Caudate nucleus (tissue), 63 donors: ENCODE measurements at places on chromosomes 12 and 14.

DNA sequence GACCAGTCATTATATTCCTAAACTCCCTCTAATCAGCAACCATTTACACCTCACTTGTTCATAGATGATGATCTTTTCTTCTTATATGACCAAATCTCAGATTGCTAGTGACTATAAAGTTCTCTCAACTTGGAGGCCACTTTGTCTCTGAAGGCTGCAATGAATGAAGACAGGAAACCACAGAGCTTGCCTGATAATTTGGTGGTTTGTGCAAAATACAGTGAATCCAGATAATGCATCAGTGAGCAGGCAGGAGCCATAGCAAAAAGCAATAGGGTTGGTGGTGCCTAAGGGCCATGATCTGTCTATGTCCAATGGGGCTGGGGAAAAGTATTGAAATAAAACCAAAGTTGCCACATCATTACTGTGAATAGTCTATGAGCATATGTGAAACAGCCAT, 123.8 kb upstream of the LRFN5 start:
- DNase-seq: no peak

- no peak for DNase-seq
These were observed 28.7 kb downstream of the AICDA start for GRCh38 chr12:8584004-8584403.

GRCh38 chr14:52960627-52961026, 9.8 kb upstream of the FERMT2 start:
- DNase-seq: no peak

GRCh38 chr14:31336646-31337045, 83.7 kb downstream of the HEATR5A start:
- DNase-seq: no peak

- no peak for DNase-seq
These were observed 5.3 kb downstream of the DYRK4 start for GRCh38 chr12:4567073-4567881.

DNA sequence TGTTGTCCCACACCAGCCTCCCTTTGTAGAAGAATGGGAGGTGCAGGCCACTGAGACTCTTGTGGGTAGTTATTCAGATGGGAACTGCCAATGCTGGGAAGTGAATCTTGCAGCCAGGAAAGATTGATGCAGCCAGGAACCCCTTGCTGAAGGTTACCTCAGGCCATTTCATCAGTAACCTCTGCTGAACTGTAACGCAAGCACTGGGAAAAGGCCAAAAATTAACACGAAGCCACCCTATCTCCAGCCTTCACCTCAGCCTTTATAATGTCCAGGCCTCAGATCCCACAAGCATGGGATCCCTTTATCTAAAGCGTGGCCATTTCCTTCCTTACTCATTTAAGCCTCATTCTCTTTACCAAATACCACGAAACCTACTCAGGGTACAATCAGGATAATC, 211.1 kb downstream of the SPTSSA start:
- no peak for DNase-seq

DNA sequence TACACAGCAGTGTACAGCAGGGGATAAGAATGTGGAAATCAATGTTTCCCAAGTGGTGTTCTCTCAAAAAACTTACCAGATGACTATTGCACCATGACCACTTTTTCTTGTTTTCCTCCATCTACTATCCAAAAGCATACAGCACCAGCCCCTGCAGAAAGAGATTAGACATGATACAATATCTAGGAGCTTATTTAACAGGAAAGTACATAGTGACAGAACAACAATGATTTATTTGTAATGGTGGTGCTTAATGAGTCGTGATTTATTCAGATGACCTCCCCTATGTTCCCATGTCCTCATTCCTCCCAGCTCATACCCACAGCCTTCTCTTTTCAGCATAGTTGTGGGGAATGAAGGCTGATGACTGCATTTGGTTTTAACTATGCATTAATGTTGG, 413.6 kb downstream of the BTG1 start:
- no peak for DNase-seq

DNA sequence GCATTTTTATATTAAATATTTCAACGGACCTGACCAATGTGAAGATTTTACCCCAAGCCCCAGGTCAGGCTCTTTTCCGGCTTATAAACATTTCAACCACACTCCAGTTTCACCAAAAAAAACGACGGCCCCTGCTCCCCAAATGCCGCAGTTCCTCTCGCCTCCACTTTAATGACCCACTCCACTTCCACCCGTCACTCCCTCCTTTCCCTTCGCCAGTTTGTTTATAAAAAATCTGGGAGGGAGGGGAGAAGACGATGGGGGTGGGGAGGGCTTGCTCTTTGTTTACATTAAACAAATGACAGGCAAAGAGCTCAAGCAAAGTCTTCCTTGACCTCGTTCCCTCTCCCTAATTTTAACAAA, 5.4 kb downstream of the SIX6 start:
- DNase-seq: no peak

DNA sequence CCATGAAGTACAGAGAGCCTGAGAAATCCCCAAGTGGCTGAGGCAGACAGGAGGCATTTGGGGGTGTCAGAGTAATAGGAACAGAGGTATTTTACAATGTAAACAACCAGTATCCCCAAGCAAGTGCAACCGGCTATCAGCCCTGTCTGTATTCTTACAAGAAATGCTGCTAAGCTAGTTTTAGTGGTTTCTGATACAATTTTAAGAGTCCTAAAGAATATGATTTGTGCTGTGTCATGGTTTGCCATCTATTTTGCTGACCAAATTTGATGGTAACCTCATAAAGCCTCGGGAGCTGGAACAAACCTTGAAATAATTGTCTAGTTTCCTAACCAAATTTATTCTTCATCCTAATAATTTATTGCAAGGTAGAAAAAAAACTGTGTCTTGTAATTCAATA, 46.7 kb upstream of the EGLN3 start:
- no peak for DNase-seq

DNA sequence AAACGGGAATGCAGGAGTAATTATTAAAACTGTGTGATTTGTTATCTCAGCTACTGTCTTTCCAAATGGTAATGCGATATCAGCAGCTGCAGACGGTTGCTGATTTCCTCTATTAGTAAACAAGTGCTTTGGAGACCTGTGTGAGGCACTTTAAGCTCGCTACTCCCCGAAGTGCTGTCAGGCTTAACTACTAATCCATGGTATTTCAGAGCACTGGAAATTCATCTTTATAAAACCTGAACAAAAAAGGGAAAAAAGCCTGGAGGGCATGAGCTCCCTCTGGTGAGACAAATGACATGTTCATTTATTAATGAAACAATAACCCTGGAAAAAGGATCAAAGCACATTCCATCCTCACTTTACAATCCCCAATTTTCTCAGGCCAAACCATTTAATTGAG, 143.6 kb upstream of the OTX2 start:
- DNase-seq: no peak

- no peak for DNase-seq
These were observed 1145.4 kb upstream of the TMEM132C start for GRCh38 chr12:127121494-127122084.

DNA sequence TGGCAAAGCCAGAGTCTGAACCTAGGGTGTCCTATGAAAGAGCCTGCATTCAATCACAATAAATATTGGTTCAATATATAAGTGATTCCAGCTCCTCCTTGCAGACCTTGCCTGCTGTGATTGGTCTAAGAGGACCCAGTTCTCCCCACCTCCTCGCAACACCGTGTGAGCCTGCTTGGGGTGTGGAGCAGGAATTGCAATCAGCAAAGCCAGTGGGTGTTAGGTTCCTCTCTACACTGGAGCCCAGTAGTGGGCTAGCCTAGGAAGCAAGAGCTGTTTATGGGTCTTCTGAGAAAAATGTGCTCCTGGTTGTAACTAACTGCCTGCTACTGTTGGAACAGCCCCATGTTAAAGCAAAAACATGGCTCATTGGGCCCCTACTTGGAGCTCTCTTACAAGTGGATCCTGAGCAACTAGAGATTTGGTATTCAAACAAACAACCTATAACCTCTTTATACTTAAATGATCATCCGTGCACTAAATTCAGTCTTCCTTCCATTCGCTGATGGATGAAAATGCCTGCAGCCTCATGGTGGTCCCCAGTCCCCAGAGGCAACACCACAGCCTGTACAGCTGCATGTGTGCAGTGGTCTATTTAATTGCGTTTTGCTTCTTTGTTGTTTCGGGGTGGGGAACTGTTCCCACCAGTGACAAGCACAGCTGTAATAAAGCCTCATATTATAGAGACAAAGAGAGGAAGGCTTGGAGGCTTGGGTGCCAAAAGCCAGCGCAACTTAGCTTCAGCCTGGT, 3.7 kb upstream of the SELPLG start:
- no peak for DNase-seq

GRCh38 chr12:92702754-92703679, at the start of gene PLEKHG7:
PLEKHG7 (plus strand) TSS chr12:92702989; CDS start chr12:92706632, 3,643 bp downstream.
- DNase-seq: no peak

DNA sequence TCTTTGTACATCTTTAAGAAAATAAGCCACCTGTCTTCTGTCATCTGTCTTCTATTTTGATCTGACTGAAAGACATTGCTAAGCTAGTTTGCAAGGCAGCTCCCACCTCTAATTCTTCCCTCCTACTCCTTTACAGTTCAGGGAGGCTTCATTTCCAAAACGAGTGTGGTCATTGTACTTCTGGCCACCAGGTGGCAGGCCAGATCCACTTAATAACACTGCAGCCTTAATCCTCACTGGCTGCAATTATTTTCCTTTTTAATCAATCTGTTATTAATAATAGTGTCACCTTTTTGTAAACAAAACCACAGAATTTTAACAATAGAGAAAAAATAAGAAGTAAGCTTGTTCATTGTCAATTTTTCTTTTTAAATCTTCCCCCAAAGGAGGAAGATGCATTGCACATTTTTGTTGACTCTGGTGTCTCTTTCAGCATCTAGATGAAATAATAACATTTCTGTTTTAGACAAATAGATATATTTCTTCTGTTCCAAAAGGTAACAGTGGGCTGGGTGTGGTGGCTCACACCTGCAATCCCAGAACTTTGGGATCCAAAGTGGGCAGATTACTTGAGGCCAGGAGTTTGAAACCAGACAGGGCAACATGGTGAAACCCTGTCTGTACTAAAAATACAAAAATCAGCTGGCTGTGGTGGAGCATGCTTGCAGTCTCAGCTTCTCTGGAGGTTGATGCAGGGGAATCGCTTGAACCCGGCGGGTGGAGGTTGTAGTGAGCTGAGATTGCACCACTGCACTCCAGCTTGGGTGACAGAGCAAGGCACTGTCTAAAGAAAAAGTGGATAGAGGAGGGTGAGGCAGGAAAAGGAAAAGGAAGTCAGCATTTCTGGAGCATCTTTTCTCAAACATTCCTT, 23.3 kb downstream of the GABARAPL1 start:
- peak; percentile 28 for DNase-seq

DNA sequence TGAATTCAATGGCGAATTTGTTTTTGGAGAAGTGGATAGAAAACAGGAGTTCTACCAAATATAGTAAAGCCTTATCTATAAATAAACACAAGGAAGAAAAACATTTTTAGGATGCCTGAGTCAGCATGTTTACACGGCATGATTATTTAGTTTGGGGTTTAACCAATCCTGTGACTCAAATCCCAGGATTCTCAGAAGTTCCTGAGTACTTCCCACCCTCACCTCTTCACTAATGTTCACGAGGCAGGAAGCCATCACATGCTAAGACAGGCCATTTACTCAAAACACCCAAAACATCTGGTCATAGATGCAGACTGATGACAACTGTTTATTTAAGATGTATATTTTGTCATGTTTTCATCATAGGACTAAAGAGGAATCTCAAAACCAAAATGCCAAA, 3.4 kb upstream of the GLRX5 start:
- no peak for DNase-seq

- DNase-seq: peak; percentile 3
These were observed 15.5 kb downstream of the MANSC1 start for GRCh38 chr12:12334367-12335040.

DNA sequence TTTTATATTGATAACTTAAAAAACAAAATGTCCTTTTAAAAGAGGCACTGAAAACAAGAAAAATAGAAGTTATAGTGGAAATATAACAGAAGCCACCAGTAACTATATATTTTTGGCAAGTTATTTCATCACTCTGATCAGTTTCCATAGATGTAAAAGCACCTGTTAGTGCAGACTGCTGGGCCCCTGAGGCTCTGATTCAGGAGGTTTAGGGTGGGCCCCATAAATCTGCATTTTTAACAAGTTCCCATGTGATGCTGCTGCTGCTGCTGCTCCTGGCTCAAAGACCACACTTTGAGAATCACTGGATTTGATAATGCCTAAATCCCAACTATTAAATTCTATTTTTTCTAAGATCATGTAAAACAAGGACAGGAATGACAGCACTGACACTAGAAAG, 251.1 kb downstream of the MED13L start:
- DNase-seq: no peak

- DNase-seq: no peak
These were observed 108.8 kb downstream of the DAAM1 start for GRCh38 chr14:59297071-59297776.
